ENCODE measurements at places on chromosomes 2 and 18.

- no peak for DNase-seq
These were observed 39.8 kb downstream of the TMEM18 start for GRCh38 chr2:637406-637776.

DNA sequence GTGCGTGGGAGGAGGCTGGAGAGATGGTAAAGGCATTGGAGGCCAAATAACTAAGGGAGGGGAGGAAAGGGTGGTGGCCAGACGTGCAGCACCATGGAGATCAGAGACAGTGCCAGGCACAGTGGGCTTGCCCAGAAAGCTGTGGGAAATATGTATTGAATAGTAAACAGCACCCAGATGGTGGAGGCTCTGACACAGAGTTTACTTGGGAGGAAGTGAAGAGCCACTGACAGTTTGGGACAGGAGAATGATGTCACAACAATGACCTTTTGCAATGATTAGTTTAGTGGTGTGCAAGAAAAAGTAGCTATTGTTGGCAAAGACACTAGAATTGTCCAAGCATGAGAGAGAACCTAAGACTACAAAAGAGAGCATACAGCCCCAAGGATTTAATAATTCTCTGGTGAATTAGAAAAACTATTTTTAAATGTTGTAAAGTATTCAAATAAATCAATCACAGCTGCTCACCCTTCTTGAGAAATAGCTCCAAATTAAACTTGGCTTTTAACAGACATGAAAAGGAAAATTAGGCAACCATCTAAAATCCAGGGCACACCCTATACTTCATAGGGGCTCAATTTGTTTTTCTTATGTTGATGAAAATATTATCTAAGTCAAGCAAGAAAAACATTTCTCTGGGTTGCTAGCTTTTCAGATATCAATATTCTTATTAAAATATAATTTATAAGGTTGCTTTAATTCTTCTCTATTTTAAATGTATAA lies 458.7 kb upstream of the HNRNPA3 start:
- no peak for DNase-seq

DNA sequence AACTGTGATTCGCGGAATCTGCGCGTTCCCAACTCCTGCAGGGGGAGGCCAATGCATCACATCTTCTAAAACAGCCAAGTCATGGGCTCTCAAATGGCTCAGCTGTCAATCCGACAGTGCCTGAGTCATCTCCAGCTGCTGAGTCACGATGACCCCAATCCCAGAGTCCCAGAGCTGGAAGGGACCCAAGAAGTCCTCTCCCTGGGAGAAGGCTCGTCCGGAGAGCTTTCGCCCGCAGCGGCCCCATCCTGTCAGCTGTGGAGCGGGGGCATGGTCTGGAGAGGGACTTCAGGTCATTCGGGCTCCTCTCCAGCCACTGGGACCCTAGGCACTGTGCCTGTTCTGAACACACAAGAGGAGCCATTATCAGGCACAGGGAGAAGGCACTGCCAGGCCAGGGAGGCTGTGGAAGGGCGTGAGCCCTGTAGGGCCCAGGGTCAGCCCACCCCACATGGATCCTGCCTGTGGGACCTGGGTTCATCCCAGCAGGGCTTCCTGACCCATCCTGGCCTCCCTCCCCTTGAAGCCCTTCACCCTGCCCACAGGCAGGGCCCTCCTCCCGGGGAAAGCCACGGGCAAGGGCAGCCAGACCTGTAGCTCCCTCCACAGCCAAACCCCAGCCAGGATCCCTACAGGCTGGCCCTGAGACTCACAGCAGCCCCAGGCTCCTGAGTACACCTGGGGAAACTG lies 47.6 kb upstream of the GPC1 start:
- no peak for DNase-seq

DNA sequence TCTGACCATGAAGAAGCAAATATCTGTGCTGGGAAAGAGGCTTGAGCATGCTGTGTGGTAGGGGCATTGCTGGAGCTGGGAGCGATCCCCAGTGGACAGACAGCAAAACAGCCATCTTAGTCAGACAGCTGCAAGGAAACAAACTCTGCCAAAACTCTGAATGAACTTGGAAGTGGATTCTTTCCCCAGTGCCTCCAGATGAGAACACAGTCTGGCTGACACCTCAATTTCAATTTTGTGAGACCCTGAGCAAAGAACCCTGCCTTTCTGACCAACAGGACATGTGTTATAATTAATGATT lies 23.2 kb upstream of the FAP start:
- no peak for DNase-seq

- no peak for DNase-seq
These were observed 182.2 kb downstream of the SMAD2 start for GRCh38 chr18:47748093-47748796.

DNA sequence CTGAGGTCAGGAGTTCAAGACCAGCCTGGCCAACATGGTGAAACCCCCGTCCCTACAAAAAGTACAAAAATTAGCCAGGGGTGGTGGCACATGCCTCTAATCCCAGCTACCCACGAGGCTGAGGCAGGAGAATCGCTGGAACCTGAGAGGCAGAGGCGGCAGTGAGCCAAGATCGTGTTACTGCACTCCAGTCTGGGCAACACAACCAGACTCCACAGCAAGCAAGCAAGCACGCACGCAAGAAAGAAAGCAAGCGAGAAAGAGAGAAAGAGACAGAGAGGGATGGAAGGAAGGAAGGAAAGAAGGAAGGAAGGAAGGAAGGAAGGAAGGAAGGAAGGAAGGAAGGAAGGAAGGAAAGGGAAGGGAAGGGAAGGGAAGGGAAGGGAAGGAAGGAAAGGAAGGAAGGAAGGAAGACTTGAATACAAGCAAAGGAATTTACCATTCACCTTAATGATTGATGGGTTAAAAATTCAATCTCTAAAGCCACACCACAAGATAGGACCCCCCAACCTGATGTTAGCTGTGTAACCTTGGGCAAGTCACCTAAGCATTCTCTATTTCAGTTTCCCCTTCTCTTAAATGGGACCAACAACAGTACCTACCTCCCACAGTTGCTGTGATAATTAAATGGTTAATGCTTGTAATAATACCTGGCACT lies 181.7 kb downstream of the ATAD2B start:
- no peak for DNase-seq

DNA sequence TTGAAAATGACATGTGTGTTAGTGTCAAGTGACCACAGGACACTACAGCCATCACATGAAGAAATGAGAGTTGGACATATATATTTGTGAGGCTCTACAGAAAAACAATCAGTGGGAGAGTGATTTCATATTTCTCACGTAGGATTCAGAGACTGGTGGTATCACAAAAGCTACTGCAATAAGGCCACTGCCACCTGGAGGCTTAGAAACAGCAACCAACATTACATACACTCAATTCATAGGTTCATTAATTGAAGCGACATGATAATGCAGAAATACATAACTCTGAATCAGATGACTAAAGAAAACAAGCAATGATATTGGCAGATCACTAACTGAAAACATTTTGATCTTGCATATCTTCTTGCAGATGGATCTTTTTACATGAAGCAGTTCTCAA lies 248.1 kb upstream of the KLHL14 start:
- no peak for DNase-seq

- no peak for DNase-seq
These were observed 110.7 kb upstream of the HAAO start for GRCh38 chr2:42902939-42903709.

GRCh38 chr18:23226930-23227725 lies 91.8 kb downstream of the CABLES1 start:
- DNase-seq, result no peak

GRCh38 chr2:160551259-160551658 lies 57.7 kb upstream of the RBMS1 start:
- DNase-seq, result no peak

DNA sequence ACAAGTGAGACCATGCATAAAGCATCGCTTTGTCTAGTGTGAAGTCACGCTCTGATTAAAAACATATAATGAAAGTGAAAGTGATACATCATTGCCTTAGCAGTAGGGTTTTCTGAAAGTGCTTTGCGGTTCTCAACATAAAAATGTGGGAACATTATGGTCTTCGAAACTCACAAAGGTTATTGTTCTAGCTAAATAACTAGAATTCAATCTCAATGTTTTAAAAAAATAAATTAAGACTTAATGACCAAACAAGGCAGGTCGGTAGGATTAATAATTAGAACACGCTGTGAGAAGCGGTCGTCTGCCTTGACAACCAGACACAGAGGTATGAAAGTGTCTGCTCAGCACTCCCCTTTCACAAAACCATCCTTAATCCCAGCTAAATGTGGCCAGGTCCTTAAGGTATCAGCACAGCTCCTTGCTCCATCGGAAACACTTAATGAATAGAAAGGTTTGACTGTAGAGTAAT lies 42.2 kb downstream of the KLHL14 start:
- DNase-seq, result no peak

- DNase-seq, result no peak
These were observed 87.2 kb downstream of the EPHA4 start for GRCh38 chr2:221484761-221485502.

DNA sequence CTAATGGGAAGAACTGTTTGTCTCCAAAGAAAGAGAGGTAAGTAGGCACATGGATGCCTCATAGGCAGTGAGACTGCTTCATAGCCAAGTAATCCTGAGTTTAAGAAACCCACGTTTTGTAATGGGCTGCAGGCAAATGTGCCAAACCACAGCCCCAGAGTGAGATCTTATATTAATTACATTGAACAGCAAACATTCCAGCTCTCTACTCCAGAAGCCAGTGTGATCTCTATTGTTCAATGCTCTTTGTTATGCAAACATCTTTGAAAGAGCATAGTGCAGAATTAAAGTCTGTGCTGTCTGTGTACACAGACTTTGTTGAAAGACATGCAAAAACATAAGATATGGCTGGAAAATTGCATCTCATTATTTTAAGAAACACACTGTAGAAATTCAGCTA lies 720.8 kb upstream of the REG3G start:
- no peak for DNase-seq

- DNase-seq, result no peak
These were observed 113.2 kb downstream of the SH3BP4 start for GRCh38 chr2:235064976-235065375.

DNA sequence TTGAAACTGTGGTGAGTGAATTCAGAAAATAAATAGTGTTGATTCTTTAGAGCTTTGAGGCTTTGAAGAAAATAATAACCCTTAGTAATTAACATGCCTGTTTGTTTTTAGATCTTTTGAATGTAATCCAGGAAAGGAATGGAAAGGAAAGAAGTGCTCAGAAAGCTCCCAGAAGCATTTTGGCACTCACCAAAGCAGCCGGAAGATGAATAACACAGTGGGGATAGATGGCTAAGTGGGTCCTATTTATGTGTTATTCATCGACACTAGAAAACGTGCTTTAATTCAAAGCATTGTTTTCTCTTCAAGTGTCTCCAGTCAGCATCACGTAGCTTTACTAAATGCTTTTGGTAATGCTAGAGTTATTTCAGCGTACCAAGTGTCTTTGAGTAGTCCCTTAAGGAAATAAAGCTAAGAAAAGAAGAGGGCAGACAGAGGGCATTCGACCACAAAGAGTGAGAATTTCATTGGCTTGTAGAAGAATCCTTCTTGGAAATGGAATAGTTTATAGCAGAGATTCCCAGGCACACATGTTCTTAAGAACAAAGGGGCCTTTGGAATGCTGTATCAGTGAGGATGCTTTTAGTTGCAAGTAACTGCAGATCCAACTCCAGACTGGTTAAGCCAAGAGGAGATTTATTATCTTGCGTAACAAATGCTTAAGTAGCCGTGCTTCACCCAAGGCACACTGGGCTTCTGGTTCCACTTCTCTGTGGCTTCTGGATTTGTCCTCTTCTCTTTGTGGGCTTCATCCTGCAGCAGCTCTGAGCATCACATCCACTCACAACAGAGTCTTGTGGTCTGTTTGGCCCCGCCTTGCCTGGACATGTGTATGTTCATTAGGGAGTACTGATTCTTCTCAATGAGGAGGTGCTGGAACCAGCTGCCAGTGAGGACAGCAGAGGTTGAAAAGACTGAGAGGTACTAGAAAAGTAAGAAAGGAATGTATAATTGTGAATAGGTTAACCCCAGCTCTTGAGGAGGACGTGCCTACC lies 63.6 kb upstream of the LTBP1 start:
- DNase-seq, result no peak

- DNase-seq, result no peak
These were observed 668.7 kb downstream of the SLC4A3 start for GRCh38 chr2:220296174-220296573.
